COLO829 (cell line): ENCODE measurements at places on chromosomes 13 and 19.
A peak's percentile ranks its signal among the peaks of the same experiment; 100 is the strongest.

- no peak for DNase-seq
Measured at GRCh38 chr19:6292006-6292405, 12.2 kb upstream of the MLLT1 start.

- DNase-seq: no peak
Measured at GRCh38 chr13:41006978-41007743, 12.0 kb downstream of the ELF1 start.

DNA sequence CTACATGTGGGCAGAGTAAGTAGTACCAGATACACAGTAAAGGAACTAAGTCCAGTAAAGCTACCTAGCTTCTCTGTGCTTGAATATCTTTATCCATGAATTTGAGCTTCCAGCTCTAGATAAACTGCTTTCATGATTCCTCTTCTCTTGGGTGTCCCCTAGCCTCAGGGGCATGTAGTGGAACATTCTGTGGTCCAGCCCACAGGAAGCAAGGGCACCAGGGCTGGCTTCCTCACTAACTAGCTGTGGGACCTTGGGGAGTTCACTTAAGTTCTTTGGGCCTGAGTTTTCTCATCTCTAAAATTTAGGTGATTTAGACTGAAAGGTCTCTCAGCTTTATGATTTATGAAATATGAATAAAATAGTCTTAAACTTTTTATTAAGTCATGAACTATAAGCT is 185.7 kb downstream of the KATNAL1 start:
- no peak for DNase-seq

GRCh38 chr13:98274921-98275487 is 97.9 kb upstream of the RNF113B start:
- DNase-seq: peak; percentile 53

GRCh38 chr13:90824032-90824431 is 523.5 kb upstream of the MIR17HG start:
- no peak for DNase-seq

DNA sequence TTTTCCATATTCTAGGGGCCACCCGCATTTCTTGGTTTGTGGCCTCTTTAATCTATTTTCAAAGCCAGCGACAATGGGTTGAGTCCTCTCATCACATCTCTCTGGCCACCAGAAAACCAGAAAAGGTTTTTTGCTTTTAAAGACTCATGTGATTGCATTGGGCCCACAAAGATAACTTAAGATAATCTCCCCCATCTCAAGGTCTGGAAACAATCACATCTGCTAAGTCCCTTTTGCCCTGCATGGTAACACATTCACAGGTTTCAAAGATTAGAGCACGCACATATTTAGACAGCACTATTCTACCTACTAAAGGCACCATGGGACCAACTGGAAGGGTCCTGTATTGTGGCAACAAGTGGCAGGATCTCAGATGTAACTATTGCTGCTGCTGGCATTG is 147.0 kb upstream of the MIR17HG start:
- DNase-seq: no peak

- peak; percentile 34 for DNase-seq
Measured at GRCh38 chr13:79678100-79678499, 197.1 kb downstream of the NDFIP2 start.

- no peak for DNase-seq
Measured at GRCh38 chr19:30371161-30371836, 885 bp upstream of the ZNF536 start.

DNA sequence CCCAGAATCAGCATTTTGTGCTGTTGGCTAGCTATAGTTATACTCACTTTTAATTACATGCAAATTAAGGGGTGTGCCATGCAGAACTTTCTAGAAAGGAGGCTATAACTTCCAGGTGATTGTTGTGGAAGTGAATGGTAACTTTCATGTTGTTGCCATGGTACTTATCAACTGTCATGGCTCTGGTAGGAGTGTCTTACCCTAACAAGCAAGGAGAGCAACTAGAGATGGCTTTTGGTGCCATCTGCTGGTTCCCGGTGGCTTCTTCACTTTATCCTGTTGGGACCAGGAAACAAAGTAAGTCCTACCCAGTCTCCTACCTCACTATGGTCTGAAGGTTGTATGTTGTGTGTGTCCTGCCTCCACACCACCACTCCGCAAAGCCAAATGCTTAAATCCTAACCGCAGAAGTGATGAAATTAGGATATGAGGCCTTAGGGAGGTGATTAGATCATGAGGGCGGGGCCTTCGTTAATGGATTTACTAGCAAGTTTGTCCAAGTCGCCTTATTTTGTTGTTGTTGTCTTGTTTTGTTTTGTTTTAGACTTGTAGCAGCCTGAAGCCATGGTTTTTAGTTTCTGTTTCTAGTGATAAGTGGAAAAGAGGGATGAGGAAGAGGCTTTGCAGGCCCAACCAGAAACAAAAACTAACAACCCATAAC is 22.6 kb downstream of the FBXL12 start:
- peak; percentile 73 for DNase-seq

- DNase-seq: no peak
Measured at GRCh38 chr13:74682746-74683145, 548.5 kb upstream of the KLF12 start.

DNA sequence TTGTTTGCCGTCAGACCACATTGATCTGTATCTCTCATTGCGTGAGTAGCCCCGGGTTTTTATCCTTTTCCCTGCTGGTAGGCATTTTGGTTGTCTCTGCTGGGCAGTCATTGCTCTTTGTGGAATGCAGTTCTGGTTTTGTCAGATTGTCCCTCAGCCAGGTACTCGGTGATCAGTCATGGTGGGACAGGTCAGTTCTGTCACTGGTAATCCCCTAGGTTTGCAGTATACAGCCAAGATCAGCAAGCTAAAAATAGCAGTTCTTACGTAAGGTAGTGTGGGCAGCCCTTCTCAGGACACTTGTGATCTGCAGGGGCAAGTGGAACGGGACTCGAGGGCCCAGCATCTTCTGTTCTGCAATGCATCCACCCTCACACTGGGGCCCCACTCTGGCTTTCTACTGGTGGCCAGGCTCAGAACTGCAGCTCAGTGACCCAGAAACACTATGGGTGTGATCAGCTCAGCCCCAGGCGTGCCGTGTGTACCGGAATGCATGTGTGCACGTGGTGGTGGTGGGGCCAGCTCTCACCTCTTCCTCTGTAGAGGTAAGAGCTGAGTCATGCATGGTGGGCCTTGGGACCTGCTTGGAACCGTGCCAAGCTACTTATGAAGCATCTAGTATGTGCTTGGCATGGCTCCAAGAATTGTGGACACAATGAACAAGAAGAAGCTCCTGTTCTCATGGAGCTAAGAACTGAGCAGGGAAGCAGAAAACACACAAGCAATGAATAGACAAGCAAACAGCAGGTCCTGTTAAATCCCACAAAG is 6.3 kb downstream of the PLEKHF1 start:
- peak; percentile 68 for DNase-seq

GRCh38 chr13:40517486-40518480 is 148.7 kb downstream of the FOXO1 start:
- DNase-seq: no peak

DNA sequence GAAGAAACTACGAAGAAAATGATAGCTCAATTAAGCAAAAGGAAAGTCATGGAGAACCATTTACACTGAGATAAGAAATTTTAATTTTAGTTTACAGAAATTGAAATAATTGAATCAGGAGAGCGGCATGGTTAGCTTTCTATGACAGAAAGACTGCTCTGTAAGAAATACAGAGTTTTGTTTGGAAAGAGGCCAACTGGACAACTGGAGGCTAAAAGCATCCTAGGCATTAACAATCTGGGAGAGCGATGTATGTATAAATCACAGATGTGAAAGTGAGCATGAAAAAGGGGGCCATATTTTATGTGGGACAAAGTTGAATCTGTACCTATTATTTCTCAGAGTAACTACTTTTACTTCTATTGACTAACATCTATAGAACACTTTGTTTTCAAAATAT is 1608.8 kb upstream of the PCDH20 start:
- DNase-seq: no peak

DNA sequence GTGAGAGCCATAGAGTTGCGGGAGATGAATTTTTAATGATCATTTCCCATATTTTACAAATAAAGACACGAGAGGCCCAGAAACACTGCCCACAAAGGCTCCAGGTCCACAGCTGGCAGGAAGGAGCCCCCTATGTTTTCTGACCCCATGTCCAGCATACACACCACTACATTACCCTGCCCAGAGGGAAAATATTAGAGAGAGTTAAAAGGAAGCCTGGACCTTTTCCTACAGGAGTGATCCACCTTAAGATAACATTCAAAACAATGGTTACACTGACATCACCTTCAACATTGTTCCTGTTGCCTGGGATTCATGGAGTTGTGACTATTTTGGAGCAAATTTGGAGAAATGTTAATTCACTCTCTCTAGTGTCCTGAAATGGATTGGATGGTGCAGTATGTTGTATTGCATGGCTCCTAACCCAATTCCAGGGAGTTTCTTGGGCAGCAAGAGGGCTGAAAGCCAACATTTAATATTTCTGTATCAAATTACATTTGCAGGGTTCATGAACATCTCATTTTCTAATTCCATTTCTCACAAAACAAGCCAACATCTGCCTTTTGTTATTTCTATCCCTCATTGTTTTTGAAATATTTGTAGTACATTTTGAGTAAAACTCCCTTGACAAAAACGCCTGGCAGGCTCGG is 172.5 kb downstream of the DLEU7 start:
- no peak for DNase-seq

- no peak for DNase-seq
Measured at GRCh38 chr19:8115805-8116396, 33.5 kb downstream of the FBN3 start.
